ENCODE measurements at places on chromosomes 5 and 9.

GRCh38 chr9:385818-386398 is 171.2 kb downstream of the DOCK8 start:
- DNase-seq, result no peak

GRCh38 chr5:1080432-1080831 is 31.4 kb downstream of the SLC12A7 start:
- no peak for DNase-seq

DNA sequence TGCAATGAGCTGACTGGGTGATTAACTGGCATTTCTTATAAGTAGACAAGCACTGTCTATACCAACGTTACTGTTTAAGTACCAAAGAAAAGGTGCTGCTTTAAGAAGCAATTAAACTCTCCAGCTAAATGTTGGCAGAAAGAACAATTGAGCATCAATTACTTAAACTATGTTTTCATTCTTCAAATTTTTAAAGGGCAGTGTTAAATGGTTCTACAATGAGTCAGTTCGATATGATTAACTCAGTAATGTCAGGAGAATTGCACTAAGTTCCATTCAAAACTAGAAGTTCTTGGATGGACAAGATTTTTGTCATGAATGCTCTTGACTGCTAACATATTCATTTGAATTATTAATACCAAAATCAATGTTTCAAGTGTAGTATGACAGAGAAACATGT is 593.7 kb downstream of the DNAH5 start:
- DNase-seq, result no peak

- no peak for DNase-seq
Measured at GRCh38 chr9:120435091-120435490, 144.9 kb downstream of the CDK5RAP2 start.

GRCh38 chr5:134533115-134533815 is 7.8 kb downstream of the JADE2 start:
- DNase-seq, result no peak

- no peak for DNase-seq
Measured at GRCh38 chr5:145218019-145218418, 617.1 kb downstream of the PRELID2 start.

DNA sequence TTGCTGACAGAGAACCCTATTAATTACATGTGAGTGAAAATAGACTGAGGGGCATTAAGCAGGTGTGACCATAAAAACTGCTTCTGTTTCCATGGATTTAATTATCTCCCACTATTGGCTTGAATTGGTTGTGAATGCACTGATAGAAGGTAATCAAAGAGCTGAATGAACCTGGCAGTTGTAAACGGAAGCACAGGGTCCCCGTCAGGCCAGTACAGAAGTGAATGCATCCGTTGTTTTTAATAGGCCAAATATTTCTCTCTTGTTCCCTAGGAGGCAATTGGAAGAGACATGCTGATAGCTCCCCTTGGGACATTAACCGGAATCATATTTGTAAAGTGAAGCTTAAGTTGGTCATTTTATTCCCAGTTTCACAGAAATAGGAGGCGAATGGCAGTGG is 147.0 kb downstream of the CAVIN4 start:
- no peak for DNase-seq

DNA sequence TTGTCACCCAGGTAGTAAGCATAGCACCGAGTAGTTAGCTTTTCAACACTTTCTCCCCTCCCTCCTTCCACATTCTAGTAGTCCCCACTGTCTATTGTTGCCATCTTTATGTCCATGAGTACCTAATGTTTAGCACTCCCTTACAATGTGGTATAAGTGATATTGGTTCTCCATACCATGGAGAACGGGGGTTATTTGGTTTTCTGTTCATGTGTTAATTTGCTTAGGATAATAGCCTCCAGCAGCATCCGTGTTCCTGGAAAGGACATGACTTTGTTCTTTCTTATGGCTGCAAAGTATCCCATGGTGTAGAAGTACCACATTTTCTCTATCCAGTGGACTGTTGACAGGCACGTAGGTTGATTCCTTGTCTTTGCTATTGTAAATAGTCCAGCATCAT is 353.9 kb downstream of the ADGRV1 start:
- no peak for DNase-seq

DNA sequence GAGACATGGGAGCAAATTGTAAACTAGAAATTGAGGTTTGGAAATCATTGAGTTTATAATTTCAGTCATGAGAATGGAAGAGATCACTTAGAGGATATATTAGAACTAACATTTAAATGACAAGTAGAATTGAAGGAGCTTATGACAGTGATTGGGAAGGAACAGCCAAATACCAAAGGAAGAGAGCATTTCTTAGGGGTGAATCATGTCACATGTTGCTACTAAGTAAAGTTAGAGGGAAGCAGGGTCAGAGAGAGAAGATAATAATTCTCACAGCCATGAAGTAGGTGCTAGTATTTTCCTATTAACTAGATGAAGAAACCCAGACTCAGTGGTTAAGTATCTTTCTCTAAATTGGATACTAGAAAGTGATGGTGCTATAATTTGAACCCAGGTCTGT is 59.3 kb downstream of the COMMD10 start:
- DNase-seq, result no peak

- no peak for DNase-seq
Measured at GRCh38 chr5:93603793-93604643, 21.0 kb downstream of the NR2F1 start.

GRCh38 chr5:8522646-8523045 is 653.7 kb downstream of the MTRR start:
- DNase-seq, result no peak

GRCh38 chr9:109145051-109145450 is 22.0 kb downstream of the FRRS1L start:
- DNase-seq, result no peak

GRCh38 chr9:97507428-97507984 is 6.0 kb downstream of the TMOD1 start:
- DNase-seq, result no peak

DNA sequence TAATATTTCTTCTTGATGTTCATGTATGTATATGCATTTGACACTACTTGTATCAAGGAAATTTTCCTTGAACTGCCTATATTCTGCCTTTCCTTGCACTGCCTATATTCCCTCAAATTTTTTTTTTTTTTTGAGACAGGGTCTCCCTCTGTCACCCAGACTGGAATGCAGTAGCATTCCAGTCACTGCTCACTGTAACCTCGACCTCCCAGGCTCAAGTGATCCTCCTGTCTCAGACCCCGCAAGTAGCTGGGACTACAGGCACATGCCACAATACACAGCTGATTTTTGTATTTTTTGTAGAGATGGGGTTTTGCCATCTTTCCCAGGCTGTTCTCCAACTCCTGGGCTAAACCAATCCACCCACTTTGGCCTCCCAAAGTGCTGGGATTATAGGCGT is 4.1 kb downstream of the HMGCS1 start:
- DNase-seq, result no peak

GRCh38 chr5:126963822-126964375 is 66.5 kb downstream of the MARCHF3 start:
- DNase-seq, result no peak

All from activated T-cell treated with anti-CD3 and anti-CD28 coated beads, Interleukin-2, amount 50 U/mL, for 48 hours (primary cell).